ENCODE measurements at places on chromosomes 5 and 9.

DNA sequence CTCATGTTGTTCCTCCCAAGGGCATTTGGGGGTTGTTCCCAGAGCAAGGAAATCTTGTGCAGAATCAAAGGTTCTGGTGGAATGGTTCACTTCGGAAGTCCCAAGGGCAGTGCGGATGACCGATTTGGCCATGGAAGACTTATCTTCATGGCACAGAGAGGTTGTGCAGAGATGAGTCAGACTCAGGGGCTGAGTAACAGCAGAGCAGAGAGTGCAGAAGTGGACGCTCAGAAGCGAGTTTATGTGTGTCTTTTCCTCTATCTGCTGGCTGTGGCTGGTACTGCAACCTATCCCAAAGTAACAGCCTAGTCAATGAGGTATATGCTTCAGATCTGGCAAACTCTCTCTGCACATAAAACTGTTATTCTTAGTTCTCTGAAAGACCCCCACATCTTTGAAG, 118.1 kb downstream of the DPYSL3 start:
- ATAC-seq: peak; percentile 82

- ATAC-seq: peak; percentile 65
Observed at GRCh38 chr5:55149308-55149795, 10.6 kb upstream of the GPX8 start.

DNA sequence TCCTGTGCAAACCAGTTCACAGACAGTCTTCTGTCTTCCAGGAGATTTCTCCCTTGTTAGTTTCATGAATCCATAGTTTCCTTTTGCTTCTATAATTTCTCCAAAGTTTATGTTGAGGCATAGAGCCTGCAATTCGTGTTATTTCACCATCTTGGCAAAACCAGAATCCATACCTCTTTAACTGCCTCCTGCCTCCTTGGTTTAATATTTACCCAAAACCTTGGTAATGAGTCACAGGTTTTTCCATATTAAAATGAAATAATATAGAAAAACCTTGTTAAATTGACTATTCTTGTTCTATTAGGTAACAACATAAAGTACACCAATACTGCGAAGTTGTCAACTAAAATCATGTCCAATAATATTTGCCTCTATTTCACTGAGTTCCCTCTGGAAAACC, 459.7 kb downstream of the HINT1 start:
- no peak for ATAC-seq

DNA sequence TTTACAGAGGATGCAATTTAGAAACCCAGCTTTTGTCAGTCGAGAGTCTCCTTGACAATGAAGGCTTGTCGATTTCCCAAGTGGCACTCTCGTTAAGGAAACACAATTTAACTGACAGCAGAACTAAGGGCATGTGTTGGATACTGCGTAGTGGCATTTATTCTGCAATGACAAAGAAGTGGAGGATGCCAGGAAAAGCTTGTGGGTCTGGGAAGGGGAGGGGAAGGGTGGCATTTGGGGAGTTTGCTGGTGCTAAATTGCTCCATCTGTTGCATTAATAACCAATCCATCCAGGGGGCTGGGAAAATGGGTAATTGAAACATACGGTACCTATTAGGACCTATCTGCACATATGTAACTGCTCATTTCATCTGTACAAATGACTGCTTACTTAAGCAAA, 190.6 kb downstream of the NSG2 start:
- ATAC-seq: no peak

DNA sequence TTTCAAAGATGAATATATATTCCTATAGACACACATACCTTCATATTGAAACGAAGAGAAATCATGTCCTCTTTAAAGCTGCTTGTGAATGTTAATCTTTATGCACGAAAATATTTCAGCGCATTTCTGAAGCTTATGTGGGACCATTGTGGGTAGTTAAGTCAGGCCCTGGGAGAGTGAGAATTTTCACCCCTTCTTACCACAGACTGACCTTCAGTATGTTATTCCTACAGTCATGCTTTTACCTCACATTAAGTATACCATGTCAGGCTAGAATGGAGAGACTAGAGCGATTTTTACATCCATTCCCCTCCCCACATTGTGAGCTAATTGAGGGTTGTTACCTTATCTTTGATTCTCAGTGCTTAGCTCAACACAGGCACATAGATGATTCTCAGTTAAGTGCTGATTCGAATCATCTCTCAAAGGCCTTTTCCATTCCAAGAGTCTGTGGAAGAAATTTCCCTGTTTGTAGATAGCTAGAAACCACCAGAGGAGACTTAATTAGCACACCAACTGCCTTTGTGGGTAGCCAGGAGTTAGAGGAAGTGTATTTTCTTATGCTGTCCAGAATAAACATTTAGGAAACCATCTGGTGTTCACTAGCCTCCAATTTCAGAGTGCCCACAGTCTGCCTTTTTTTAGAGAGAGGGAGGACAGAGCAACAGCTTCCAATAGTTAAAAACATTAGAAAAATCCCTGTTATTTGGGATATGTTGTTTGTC, 110.5 kb downstream of the MEGF10 start:
- ATAC-seq: no peak

DNA sequence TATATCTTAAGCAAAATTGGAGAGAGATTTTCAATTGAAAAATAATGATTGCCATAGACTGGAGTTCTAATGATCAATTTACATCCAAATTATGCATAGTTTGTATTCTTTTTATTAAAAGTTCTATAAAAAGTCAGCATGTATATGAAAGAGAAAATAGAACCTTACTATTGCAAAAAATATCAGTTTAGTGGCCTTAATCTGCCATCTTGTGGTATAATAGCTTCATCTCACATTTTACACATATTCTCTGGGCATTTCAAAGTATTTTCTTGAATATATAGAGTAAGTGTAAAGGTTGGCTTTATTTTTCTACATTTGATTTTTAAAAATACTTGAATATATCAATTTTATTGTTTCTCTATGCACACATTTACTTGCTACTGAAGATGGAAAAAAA, 1858.6 kb upstream of the CDH9 start:
- ATAC-seq: no peak

- no peak for ATAC-seq
Observed at GRCh38 chr5:15008921-15009320, 137.3 kb upstream of the ANKH start.

- ATAC-seq: no peak
Observed at GRCh38 chr9:69206047-69206446, 32.0 kb downstream of the TJP2 start.

GRCh38 chr5:14745188-14745563, 80.7 kb downstream of the OTULIN start:
- ATAC-seq: no peak

DNA sequence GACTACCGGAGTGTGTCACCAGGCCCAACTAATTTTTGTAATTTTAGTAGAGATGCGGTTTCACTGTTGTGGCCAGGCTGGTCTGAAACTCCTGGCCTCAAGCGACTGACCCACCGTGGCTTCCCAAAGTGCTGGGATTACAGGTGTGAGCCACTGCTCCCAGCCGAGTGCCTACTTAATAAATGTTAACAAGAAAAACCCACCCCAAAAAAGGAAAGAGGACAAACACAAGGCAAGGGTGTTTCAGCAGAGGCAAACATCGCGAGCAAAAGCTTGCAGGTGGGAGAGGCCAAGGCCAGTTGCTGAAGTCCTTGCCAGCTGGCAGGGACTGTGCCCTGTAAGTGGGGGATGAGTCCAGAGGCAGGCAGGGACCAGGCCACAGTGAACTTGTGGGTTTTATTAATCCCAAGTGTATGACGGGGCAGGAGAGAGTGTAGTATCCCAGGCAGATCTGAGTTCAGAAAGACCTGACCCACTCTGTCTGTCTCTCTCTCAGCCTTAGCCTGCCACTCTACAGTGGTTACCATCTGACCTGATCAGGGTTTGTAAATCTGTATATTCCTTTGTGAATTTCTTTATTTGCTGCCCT, 6.4 kb upstream of the FPGS start:
- ATAC-seq: peak; percentile 16

GRCh38 chr5:171449426-171449825, 30.0 kb downstream of the FGF18 start:
- no peak for ATAC-seq

DNA sequence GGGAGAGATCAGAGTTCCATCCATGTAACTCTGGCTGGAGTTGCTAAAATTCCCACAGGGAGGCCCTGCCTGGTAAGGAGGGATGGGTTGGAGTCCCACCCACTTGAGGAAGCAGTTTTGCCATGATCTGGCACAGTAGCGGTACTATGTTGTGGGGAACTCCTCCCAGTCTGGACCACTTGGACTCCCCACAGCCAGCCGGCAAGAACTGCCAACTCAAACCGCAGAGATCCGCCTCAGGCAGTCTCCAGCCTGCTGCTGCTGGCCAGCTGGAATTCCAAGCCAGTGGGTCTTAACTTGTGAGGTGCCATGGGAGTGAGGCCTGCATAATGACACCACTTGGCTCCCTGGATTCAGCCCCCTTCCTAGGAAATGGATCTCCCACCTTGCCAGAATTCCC, 151.9 kb downstream of the NDUFS4 start:
- ATAC-seq: no peak

DNA sequence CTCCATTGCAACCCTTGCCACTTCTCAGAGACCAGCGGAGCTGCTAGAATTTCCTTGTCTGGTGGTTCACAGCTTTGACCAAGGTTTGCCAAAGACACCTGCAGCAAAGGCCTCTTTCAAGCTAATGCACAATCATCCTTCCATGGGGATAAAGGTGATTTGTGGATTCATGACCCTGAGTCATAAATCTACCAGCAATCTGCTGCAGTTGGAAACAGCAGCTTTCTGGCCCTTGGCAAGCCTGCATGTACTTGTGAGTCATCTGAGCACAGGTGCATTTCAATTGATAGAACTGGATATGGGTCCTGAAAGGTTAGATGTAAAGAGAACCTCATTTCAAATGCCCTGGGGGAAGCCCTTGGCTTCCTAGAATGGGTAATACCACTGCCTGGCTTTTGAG, 21.6 kb upstream of the TCF7 start:
- ATAC-seq: peak; percentile 83

DNA sequence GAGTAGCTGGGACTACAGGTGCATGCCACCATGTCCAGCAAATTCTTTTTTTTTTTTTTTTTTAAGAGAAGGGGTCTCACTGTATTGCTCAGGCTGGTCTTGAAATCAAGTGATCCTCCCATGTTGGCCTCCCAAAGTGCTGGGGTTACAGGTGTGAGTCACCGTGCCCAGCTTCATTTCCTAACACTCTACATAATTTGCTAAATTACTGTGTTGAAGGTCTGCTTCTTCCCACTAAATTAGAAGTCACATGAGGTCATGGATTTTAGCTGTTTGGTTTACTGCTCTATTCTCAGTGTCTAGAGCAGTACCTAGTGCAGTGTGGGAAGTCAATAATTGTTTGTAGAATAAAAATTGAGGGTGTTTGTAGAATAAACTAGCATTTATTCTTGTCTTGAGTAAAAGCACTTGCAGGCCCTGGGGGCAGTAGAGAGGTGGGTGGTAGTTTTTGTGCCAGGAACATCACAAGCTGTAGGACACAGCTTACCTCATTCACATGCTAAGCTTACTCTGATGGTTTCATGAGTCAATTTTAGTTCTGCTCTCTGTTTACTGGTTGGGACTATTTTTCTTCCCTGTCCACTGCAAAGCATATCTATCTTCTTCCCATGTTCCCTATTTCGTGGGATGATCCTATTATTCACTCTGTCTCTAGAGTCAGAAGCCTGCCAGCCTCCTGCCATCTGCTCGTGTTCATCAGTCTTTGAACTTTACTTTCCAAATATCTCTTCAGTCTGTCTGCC, 7.0 kb downstream of the TEX48 start:
- ATAC-seq: no peak

DNA sequence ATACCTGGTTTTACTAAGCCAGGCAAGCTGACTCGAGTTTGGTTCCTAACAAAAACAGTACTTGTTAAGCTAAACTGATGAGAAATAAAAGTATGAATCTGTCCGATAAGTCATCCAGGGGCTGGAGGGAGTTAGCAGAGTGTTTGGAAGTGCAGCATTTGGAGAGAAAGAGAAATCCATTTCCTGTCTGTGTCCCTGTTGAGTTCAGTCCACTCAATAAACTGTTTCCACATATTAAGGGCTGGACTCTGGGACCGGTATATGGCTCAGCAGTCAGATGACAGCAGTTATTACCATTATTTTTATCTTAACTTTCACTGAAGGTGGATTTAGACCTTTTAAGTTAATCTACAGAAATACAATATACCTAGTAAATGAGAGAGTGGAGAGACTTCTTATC, 130.6 kb upstream of the ADRA1B start:
- ATAC-seq: no peak

DNA sequence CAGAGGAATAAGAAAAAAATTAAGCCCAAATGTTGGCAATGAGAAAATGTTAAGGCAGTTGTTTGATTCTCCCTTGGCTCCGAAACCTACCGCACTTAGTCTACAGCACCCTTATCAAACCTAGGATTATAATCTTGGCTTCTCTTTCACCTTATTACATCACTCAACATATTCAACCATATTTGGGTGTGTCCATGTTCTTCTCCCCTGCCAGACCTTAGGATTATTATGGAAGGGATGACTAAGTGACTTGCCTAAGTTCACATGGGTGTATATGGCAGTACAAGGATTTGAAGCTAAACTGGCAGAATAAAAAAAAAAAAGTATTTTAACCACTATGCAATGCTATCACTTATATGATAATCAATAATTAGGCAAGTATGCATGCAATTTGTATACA, 76.4 kb downstream of the PLK2 start:
- peak; percentile 99 for ATAC-seq

GRCh38 chr9:35757226-35757891, 3.3 kb upstream of the MSMP start:
- peak; percentile 35 for ATAC-seq

DNA sequence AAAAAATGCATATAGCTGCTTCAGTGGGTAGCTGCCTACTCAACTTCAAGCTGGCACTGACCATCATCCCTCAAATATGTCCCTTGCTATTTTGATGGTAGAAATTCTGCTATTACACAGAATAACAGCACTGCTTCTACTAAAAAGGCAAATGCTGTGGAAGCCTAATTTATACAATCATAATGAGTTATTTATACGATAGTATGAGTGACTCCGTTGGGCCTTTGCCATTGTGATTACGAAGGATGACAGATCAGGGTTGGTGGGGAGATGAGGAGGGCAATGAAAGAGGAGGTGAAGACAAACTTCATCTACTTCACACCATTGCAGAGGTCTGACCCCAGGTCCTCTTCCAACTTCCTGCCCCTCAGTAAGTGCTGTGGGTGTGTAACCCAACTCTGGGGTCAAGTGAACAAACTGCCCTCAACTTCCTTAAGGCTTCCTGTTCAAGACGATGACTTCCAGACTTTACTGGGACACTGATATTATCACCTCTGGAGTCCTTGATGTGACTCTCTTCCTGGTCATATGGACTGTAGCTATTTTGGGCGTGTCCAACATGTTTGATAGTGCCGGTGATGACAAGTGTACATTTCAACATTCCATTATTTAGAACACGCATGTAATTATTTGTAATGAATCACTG, 74.1 kb upstream of the RPS23 start:
- ATAC-seq: peak; percentile 44
